Stimulated activated CD4-positive, alpha-beta T cell treated with anti-CD3 and anti-CD28 coated beads, TNF-alpha, amount 100 ng/mL, for 24 hours (primary cell): ENCODE measurements at places on chromosomes 1 and 21.

DNA sequence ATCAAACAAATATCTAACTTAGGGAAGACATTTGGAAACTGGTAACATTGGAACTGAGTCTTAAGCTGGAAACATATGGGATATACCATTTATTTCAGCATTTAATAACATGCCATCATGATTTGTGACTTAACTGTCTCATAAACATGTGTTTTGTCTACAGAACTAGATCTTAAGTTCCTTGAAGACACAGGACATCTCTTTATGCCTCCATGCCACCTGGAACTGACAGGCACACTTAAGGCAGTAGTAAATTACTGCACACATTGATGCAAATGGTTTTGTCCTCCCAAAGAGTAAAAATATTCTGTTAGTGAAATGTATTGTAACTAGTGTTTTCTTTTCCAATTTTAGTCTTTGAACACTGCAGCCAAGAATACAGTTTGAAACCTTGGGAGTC, 1.6 kb upstream of the EXO1 start:
- no peak for DNase-seq

GRCh38 chr1:230573658-230574057, 68.6 kb upstream of the COG2 start:
- DNase-seq, result no peak

DNA sequence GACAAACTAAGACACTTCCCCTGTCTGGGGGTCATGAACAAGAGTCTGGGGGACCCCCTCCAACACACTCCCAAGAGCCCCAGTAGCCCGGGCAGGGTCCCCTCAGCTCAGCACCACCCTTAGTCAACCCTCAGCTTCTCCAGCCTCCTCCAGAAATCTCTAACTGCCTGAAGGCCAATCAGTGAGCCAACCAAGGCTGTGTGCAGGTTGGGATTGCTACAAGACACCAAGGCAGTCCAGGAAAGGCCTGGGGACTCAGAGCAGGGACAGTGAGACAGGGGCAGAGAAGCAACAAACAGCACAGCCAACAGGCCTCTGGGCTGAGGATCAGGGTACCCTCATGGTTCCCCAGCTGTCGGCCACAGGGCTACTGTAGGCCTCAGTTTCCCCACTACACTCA, 13.3 kb downstream of the SMIM12 start:
- no peak for DNase-seq

DNA sequence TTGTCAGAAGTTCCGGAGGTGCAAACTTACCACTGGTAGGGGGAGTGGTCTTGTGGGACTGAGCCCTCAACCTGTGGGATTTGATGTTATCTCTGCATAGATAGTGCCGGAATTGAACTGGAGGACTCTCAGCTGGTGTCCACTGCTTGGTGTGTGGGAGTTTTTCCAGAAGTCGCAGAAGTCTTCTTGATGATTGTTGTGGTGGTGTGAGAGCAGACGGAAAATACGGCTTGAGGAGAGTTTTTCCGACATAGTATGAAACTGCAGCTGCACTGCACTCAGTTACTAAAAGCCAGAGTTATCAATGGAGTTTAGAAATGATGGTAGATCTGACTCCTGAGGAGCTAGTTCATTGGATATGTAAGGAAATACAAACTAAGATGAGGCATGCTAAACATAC, 14.9 kb downstream of the RGS5 start:
- no peak for DNase-seq

- no peak for DNase-seq
These were observed 91.9 kb downstream of the URB2 start for GRCh38 chr1:229717786-229718576.

GRCh38 chr21:43306911-43307676, 119.8 kb downstream of the SIK1 start:
- DNase-seq, result peak; percentile 11

DNA sequence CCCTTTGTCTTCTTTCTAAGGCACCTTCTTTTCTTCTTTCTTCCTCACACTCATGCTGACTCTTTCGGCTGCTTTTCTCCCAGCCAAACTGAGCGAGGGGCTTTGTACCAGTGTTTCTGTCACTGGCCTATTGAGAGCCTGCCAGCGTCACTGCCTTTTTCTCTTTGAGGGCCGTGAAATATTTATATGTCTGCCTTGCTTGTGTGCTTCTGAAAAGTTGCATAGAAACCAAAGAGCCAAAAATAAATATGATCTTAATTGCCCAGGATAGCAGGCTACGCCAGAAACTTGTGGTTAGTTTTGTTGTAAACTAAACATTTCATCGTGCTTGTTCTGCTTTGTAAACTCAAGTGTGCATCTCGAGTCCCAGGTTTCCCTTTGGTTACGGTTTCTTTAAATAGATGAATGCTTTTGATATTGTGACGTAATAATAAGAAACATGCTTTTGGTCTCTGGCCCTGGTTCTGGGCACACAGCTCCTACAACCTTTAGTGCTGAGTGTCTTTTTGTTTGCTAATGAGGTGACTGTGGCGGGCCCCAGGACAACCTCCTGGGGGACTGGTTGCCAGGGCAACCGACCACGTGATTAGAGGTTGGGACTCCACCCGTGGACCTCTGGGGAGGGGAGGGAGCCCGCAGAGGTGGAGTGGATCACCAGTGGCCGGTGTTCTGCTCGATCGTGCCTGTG, 10.8 kb downstream of the SLC37A1 start:
- DNase-seq, result no peak

GRCh38 chr1:97254731-97255463, 533.3 kb downstream of the PTBP2 start:
- DNase-seq, result no peak

- no peak for DNase-seq
These were observed 29.0 kb downstream of the POU2F1 start for GRCh38 chr1:167249702-167250101.

GRCh38 chr1:44696101-44696500, 21.6 kb downstream of the ARMH1 start:
- DNase-seq, result no peak

GRCh38 chr1:16146279-16147155, 9.4 kb downstream of the EPHA2 start:
- DNase-seq, result no peak

GRCh38 chr1:77348549-77348948, 66.7 kb downstream of the AK5 start:
- no peak for DNase-seq

- DNase-seq, result no peak
These were observed 18.7 kb downstream of the UBL4B start for GRCh38 chr1:110130989-110131388.

DNA sequence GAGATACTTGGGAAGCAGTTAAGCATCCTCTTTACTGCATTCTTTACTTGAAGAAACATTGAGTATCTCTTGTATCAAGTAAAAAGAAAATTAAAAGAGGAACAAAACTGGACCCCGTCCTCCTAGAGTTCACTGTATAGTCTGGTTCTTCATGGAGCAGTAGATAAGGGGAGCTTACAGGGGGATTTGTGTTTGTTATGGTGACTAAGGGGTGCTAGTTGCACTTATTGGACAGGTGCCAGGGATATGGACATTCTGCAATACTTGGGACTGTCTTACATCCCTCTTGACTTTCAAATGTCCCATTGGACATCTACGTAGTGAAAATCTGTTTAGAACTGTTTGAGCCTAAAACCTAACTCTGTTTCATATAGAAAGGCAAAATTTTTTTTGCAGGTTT, 67.2 kb downstream of the ALG14 start:
- no peak for DNase-seq

DNA sequence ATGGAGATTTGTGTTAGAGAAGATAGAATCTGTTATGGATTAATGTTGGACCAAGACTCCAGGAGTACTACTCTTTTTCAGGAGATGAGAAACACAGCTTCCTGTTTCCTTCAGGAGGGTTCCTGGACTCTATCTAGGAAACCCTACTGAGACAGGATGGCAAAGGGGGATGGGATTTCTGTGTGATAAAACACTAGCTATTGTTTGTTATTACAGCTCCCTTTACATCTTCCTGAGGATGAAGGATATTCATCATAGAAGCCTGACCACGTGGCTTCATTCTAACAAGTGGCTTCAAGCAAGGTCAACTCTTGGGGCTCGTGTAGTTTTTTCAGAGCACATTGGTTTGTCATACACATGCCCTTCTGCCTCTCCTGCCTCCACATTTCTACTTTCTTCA, 33.3 kb downstream of the RGL1 start:
- no peak for DNase-seq

DNA sequence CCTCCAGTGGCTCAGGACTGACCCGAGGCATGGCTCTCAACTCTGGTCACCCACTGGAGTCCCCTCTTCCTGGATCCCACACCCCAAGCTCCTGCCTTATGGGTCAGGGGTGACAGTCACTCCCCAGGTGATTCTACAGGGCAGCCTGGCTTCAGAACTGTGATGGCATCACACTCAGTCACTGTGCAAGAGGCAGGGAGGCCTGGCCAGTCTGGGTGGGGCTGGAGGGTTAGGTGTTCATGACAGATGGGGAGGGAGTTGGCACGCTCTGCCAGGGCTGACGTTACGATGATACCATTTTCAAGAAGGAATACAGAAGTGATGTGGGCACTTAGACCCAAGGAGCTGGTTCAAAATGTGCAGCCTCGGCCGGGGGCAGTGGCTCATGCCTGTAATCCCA, 25.2 kb upstream of the ABCG1 start:
- DNase-seq, result no peak

DNA sequence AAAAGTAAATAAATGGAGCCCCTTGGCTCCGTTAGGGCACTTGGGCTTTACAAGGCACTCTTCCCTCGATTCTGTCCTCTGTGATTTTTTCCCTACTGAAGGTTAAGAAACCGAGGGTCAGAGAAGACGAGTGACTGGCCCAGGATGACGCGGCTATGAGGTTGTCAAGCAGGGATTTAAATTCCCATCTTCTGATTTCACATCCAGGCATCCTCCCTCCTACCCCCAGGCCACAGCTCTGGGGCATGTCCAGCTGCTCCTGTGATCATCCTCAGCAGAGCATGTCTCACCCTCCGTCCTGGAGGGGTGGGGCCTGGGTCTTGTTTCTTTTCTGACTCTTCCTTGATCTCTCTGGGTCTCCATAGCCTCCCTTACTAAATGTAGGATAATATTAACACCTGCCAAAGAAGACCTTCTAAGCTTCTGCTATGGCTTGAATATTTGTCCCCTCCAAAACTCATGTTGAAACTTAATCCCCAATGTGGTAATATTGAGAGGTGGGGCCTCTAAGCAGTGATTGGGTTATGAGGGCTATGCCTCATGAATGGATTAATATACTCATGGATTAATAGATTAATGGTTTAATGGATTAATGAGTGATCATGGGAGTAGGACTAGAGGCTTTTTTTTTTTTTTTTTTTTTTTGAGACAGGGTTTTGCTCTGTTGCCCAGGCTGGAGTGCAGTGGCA, 4.6 kb downstream of the CRYBG2 start:
- DNase-seq, result no peak

GRCh38 chr1:167016100-167016750, 27.1 kb downstream of the MAEL start:
- no peak for DNase-seq

- no peak for DNase-seq
These were observed 20.8 kb downstream of the KCNJ15 start for GRCh38 chr21:38277501-38278131.

GRCh38 chr21:25811186-25811585, 76.4 kb downstream of the GABPA start:
- no peak for DNase-seq

GRCh38 chr1:150971583-150972416, 2.8 kb downstream of the CERS2 start:
- no peak for DNase-seq

- DNase-seq, result no peak
These were observed 110.8 kb upstream of the SOD1 start for GRCh38 chr21:31548688-31549087.

GRCh38 chr21:31124010-31124409, 85.7 kb upstream of the KRTAP19-8 start:
- DNase-seq, result no peak

DNA sequence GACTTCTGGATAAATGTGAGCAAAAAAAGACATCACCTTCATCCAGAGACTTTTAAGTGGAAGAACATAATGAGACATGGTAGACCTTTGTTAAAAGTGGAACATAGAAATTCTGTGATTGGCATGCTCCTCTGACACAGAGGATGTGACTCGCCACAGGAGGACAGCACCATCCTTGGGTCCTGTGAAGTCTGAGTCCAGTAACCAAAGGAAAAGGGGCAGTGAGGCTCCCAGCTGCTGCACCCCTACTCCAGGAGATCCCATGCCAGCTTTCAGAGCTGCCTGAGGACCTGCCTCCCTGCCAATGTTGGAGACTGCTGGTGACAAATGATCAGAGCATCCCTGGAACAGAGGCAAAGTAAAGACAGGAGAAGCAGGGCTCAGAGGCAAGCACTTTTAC, 136.2 kb downstream of the BRINP2 start:
- DNase-seq, result no peak

DNA sequence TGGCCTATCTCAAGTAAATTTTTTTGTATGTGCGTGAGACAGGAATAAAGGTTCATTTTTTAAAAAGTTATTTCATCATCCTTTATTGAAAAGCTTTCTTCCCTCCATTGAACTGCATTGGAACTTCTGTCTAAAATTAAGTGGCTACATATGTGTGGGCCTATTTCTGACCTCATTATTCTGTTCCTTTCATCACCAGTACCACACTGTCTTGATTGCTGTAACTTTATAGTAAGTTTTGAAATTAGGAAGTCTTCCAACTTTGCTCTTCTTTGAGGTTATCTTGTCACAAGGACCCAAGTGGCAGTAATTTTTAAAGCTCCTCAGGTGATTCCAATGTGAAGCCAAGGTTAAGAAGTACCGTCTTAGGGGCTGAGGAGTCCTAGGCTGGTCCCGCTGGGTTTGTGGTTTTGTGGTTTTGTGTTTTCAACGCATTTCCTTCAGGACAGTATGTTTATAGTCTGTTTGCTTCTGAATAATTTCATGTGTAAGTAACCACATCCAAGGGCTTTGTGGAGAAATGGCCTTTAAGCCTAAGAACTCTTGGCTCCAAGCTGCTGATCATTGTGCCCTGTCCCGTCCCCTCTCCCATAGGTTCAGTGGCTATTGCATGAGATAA, 12.4 kb upstream of the SCAF4 start:
- DNase-seq, result no peak

- DNase-seq, result no peak
These were observed 57.9 kb upstream of the AJAP1 start for GRCh38 chr1:4596486-4596885.

DNA sequence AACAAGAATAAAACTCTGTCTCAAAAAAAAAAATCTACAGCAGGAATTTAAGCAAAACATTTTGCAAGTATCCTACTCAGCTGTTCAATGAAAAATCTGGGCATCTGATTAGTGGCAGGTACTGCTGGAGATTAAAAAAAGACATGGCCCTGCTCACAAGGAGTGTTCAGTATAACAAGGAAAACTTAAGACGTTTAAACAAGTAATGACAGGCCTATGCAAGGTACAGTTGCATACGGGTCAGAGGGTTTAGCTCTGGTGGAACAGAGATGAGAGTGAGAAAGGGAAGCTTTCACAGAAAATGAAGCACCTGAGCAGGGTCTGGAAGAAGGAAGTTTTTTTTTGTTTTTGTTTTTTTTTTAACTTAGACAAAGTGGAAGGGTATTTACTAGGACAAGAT, 23.0 kb downstream of the SNRNP40 start:
- DNase-seq, result no peak

DNA sequence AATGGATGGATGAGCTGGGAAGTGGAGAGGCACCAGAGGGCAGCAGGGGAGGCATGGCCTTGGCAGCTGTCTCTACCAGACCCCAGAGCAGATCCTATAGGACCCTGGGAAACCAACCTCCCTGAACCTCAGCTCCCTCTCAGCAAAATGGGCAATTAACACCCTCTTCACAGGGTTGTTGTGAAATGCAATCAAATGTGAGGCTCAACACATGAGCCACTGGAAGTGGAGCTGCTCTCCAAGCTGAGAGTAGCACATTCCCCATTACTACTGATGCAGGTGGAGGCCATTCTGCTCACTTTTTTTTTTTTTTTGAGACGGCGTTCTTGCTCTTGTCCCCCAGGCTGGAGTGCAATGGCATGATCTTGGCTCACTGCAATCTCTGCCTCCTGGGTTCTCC, 6.5 kb upstream of the SYNC start:
- no peak for DNase-seq
